ENCODE measurements at places on chromosomes 5 and 9. TPM values are rescaled to one million over a fixed set of nuclear protein-coding genes. Genes with fewer than 3 reads are reported as not detected.

The UGT3A2 gene
- not detected for total RNA-seq

The PTPN3 gene
- total RNA-seq: 4.1 TPM

The GRXCR2 gene
- total RNA-seq: not detected

- no peak for DNase-seq
Observed at GRCh38 chr5:57504357-57504756, 21.7 kb upstream of the ACTBL2 start.

- no peak for DNase-seq
Observed at GRCh38 chr5:97229688-97230285, 46.7 kb upstream of the RIOK2 start.

GRCh38 chr9:96169901-96170300, 132.1 kb downstream of the HSD17B3 start:
- no peak for DNase-seq

Measured in omental fat pad (tissue), 4 donors.